ENCODE measurements at places on chromosomes 3 and 15. TPM values are rescaled to one million over a fixed set of nuclear protein-coding genes. Genes with fewer than 3 reads are reported as not detected.
A peak's percentile ranks its signal among the peaks of the same experiment; 100 is the strongest.

CACNA2D2 gene
- 0.46 TPM for total RNA-seq

- peaks cover 8% of the 10 kb centered on the region for H3K36me3 ChIP-seq
- peaks cover 12% of the 10 kb centered on the region for H3K4me1 ChIP-seq
- no peaks in the 10 kb centered on the region for H3K27me3 ChIP-seq
- DNase-seq = no peak
Measured at GRCh38 chr15:39376371-39376909, 204.4 kb upstream of the THBS1 start.

KBTBD13 gene
- total RNA-seq = not detected

DNA sequence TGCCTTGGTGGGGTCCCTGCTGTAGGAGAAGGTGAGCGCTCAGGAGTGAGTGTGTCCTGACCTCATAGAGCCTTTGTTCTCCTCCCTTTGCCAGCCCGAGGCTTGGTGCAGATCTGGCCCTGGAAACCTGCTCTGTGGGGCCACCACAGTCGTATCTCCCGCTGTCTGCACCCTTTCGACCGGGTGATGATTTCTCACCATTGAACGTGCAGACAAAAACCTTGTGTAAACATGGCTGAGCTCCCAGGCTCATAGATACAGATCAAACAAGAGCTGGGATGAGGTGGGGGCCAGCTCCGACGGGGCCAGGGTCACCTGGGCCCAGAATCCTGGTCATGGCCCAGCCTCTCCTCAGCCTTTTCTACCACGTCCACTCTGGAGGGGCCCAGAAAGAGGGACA, 34.6 kb upstream of the ESYT3 start:
- DNase-seq = no peak
- H3K27ac ChIP-seq = no peak overlapping the region
- H3K4me3 ChIP-seq = no peak overlapping the region

GRCh38 chr3:73056014-73056844, 5.2 kb upstream of the EBLN2 start:
- no peaks in the 10 kb centered on the region for H3K27me3 ChIP-seq
- H3K4me1 ChIP-seq = peaks cover 33% of the 10 kb centered on the region
- no peak overlapping the region for H3K4me3 ChIP-seq
- peaks cover 3% of the 10 kb centered on the region for H3K36me3 ChIP-seq

- H3K36me3 ChIP-seq = no peaks in the 10 kb centered on the region
- H3K4me1 ChIP-seq = peaks cover 7% of the 10 kb centered on the region
- no peak overlapping the region for H3K4me3 ChIP-seq
- H3K27me3 ChIP-seq = no peaks in the 10 kb centered on the region
- DNase-seq = no peak
Measured at GRCh38 chr3:195110647-195111318, 160.2 kb downstream of the XXYLT1 start.

DNA sequence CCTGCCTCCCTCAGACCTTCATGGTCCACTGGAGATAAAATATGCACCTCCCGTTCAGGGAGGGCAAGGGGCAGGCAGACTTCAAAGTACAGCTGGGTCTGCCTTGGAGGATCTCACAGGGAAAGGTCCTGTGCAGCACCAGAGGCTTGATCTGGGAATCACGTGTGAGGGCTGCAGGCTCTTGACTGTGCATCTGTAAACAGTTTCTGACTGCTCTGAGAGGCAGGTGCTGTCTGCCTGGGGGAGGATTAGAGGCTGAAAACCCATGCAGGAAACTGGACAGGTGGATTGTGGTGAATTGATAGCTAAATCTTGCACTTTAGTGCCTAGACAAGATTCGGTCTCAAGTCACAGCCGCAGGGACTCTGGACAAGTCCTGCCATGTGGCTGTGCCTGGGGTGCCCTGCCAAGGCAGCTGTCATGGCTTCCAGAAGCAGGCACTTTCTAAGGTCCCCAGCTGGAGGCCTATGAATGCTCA, 239.3 kb downstream of the EPHB1 start:
- peaks cover 5% of the 10 kb centered on the region for H3K4me1 ChIP-seq
- no peak overlapping the region for H3K4me3 ChIP-seq
- H3K27me3 ChIP-seq = peaks cover 22% of the 10 kb centered on the region
- H3K36me3 ChIP-seq = no peaks in the 10 kb centered on the region
- no peak overlapping the region for H3K27ac ChIP-seq
- no peak for DNase-seq

DNA sequence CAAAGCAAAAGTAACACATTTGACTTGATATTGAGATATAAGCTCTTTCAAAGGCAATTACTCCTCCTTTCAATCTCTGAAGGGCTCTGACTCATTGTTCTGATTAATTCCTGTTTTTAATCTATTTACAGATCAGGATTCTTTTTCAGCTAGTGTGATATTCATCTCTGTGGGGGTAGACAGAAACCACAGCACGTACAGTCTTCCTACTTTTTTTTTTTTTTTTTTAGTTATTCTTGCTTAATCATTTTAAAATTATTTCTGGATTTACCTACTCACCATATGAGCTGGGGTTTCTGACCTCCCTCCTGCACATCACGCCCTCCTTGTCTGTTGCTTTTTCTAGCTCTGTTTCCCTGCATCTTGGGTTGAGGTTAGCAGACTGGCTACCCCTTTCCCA, 1.4 kb downstream of the CNTN3 start:
- H3K27me3 ChIP-seq = peaks cover 30% of the 10 kb centered on the region
- H3K4me3 ChIP-seq = peak overlapping the region; percentile 66
- H3K27ac ChIP-seq = no peak overlapping the region
- peaks cover 8% of the 10 kb centered on the region for H3K4me1 ChIP-seq
- no peak for DNase-seq
- H3K36me3 ChIP-seq = no peaks in the 10 kb centered on the region

GRCh38 chr3:31815631-31816440, 165.2 kb downstream of the OSBPL10 start:
- H3K27ac ChIP-seq = peak overlapping the region; percentile 70
- peaks cover 1% of the 10 kb centered on the region for H3K36me3 ChIP-seq
- H3K27me3 ChIP-seq = no peaks in the 10 kb centered on the region

DNA sequence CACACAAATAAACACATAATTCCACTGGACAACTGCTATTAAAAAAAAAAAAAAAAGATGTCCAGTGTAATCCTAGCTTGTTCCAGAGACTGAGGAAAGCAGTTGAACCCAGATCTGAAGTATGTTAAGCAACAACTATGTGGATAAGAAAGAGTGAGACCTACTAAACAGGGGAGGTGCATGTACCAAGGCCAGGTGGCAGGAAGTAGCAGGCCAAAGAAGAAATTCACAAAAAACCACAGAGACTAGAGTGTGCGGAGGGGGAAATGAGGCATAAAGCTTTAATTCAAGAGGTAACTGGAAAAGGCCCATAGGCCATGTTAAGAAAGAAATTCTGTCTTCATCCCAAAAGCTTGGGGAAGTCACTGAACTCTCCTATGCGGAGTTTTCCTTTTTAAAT, 490.0 kb downstream of the NAALADL2 start:
- no peak overlapping the region for H3K27ac ChIP-seq
- peaks cover 10% of the 10 kb centered on the region for H3K4me1 ChIP-seq
- no peaks in the 10 kb centered on the region for H3K36me3 ChIP-seq
- H3K4me3 ChIP-seq = no peak overlapping the region
- no peaks in the 10 kb centered on the region for H3K27me3 ChIP-seq

GRCh38 chr3:141440942-141441341, 45.9 kb upstream of the RASA2 start:
- H3K4me3 ChIP-seq = no peak overlapping the region
- peaks cover 55% of the 10 kb centered on the region for H3K4me1 ChIP-seq

TNFAIP8L3 gene
- total RNA-seq = 6.1 TPM

PRC1 gene
- total RNA-seq = 32.5 TPM

- DNase-seq = no peak
- H3K4me1 ChIP-seq = peaks cover 3% of the 10 kb centered on the region
- peaks cover 52% of the 10 kb centered on the region for H3K27me3 ChIP-seq
- no peak overlapping the region for H3K27ac ChIP-seq
- H3K4me3 ChIP-seq = peak overlapping the region; percentile 21
Measured at GRCh38 chr3:45796902-45797637, 734 bp upstream of the SLC6A20 start.

SERINC4 gene
- not detected for total RNA-seq

DNA sequence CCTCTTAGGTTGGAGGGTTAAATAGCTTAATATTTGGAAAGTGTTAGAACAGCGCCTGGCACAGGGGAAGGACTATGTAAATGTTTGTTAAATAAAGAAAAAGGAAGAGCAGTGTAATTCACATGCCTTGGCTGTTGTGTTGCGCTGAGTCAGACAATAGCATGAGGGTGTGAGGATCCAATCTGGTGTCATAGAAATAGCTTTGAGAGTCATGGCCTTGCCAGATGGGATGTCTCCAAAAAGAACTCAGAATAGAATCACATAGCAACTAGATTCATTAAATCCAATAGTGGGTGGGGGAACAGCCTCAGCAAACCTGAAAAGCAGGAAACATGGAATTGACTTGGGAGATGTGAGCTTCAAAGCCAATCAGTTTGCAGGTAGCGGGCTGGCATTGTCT, 3.9 kb upstream of the RBSN start:
- H3K4me3 ChIP-seq = no peak overlapping the region
- peak overlapping the region; percentile 67 for H3K27ac ChIP-seq
- H3K36me3 ChIP-seq = no peaks in the 10 kb centered on the region
- peaks cover 34% of the 10 kb centered on the region for H3K4me1 ChIP-seq
- no peak for DNase-seq

DNA sequence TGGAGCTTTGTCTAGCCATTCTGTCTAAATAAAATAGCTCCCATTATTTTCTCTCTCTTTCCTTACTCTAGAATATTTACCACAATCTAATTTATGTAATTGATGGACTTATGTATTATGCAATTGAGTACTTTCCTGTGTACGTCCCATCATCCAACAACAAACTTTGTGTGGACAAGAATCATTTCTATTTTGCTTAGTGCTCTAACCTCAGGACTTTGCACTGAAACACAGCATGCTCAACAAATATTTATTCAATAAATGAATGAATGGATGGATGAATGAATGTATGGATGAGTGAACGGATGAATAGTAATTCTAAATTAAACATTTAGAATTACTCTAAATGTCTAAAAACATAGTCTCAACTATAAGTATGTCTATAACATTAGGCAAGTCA, 115.2 kb upstream of the RORA start:
- H3K36me3 ChIP-seq = no peaks in the 10 kb centered on the region
- H3K4me3 ChIP-seq = no peak overlapping the region
- DNase-seq = no peak
- no peak overlapping the region for H3K27ac ChIP-seq
- no peaks in the 10 kb centered on the region for H3K4me1 ChIP-seq

PIGZ gene
- 10.1 TPM for total RNA-seq

THSD4 gene
- total RNA-seq = 3.4 TPM

GRCh38 chr3:65837604-65838003, 201.1 kb downstream of the MAGI1 start:
- H3K36me3 ChIP-seq = peaks cover 2% of the 10 kb centered on the region
- H3K4me1 ChIP-seq = peaks cover 32% of the 10 kb centered on the region
- H3K4me3 ChIP-seq = no peak overlapping the region

GRCh38 chr15:96333131-96334016, 2.9 kb downstream of the NR2F2 start:
- H3K27me3 ChIP-seq = no peaks in the 10 kb centered on the region
- H3K4me3 ChIP-seq = peak overlapping the region; percentile 92
- H3K27ac ChIP-seq = peak overlapping the region; percentile 100
- peaks cover 64% of the 10 kb centered on the region for H3K36me3 ChIP-seq

CEP63 gene
- 23.2 TPM for total RNA-seq

- no peaks in the 10 kb centered on the region for H3K36me3 ChIP-seq
- H3K27me3 ChIP-seq = peaks cover 15% of the 10 kb centered on the region
- peak overlapping the region; percentile 64 for H3K4me3 ChIP-seq
- H3K4me1 ChIP-seq = peaks cover 4% of the 10 kb centered on the region
Measured at GRCh38 chr3:24522146-24522579, 27.5 kb upstream of the THRB start.

SLC22A14 gene
- total RNA-seq = 0.62 TPM

C3orf33 gene
- total RNA-seq = 4.7 TPM

PPP1R2 gene
- 45.8 TPM for total RNA-seq

GJD2 gene
- not detected for total RNA-seq

DNA sequence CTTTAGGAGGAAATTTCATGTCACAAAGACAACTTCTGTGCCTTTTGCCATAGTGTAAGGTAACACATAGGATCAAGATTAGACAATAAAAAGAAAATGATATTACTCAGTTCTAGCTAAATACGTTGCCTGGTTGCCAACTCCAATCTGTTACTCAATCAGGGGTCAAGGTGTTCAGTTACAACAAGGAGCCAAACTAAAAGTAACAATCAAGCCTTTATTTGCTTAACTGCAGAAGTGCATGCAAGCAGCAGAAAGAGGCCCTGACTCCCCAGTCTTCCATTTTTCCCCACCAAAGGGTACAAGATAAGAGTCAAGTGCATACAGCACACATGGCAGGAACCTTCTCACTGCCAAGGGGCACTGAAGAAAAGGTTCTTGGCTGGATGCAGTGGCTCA, 28.3 kb upstream of the PPP4R2 start:
- H3K36me3 ChIP-seq = peaks cover 26% of the 10 kb centered on the region
- no peaks in the 10 kb centered on the region for H3K27me3 ChIP-seq
- no peak for DNase-seq
- no peaks in the 10 kb centered on the region for H3K4me1 ChIP-seq

TMEM45A gene
- 72.3 TPM for total RNA-seq

GRCh38 chr3:168052515-168052914, 43.2 kb downstream of the GOLIM4 start:
- H3K36me3 ChIP-seq = no peaks in the 10 kb centered on the region
- H3K27ac ChIP-seq = peak overlapping the region; percentile 46
- no peaks in the 10 kb centered on the region for H3K27me3 ChIP-seq

LRRC58 gene
- total RNA-seq = 28.0 TPM

- H3K36me3 ChIP-seq = no peaks in the 10 kb centered on the region
- peaks cover 4% of the 10 kb centered on the region for H3K27me3 ChIP-seq
- no peak for DNase-seq
- H3K4me1 ChIP-seq = peaks cover 12% of the 10 kb centered on the region
Measured at GRCh38 chr3:35394905-35395304, 244.4 kb upstream of the ARPP21 start.

- H3K27ac ChIP-seq = no peak overlapping the region
- H3K27me3 ChIP-seq = no peaks in the 10 kb centered on the region
- H3K4me1 ChIP-seq = peaks cover 3% of the 10 kb centered on the region
Measured at GRCh38 chr15:43361313-43361903, 9.4 kb downstream of the ZSCAN29 start.

CRABP1 gene
- total RNA-seq = not detected

UTS2B gene
- total RNA-seq = 0.17 TPM

NMNAT3 gene
- total RNA-seq = 2.0 TPM

- H3K27me3 ChIP-seq = no peaks in the 10 kb centered on the region
- no peak overlapping the region for H3K4me3 ChIP-seq
- H3K36me3 ChIP-seq = peaks cover 10% of the 10 kb centered on the region
- no peak overlapping the region for H3K27ac ChIP-seq
- no peak for DNase-seq
Measured at GRCh38 chr3:29936054-29936453, 655.2 kb downstream of the RBMS3 start.

DNA sequence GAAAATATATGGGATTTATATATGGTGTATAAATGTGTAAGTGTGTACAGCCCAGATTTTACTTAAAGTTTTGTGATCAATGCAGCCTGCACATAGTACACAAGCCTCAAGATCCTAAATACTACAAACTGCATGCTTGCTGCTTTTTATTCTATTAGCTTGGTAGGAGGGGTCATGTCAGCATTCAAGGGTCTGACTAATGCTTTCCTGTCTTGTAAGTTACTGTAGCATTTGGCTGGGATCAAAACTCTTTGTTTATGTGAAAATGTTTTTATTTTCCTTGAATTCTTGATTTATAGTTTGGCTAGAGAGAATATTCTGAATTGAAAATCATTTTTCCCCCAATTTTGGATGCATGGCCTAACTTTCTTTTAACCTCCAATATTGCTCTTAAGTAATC, 370.9 kb downstream of the NSUN3 start:
- peaks cover 7% of the 10 kb centered on the region for H3K4me1 ChIP-seq
- no peak overlapping the region for H3K4me3 ChIP-seq
- no peak for DNase-seq
- no peak overlapping the region for H3K27ac ChIP-seq
- no peaks in the 10 kb centered on the region for H3K36me3 ChIP-seq

GRCh38 chr15:22880068-22880980, 41.9 kb downstream of the NIPA2 start:
- no peaks in the 10 kb centered on the region for H3K27me3 ChIP-seq
- H3K36me3 ChIP-seq = peaks cover 32% of the 10 kb centered on the region
- DNase-seq = no peak
- H3K4me1 ChIP-seq = peaks cover 3% of the 10 kb centered on the region

REC114 gene
- not detected for total RNA-seq
